ENCODE measurements at places on chromosomes 12 and 14.

GRCh38 chr12:1527789-1528188 lies 66.6 kb downstream of the FBXL14 start:
- DNase-seq = peak; percentile 53

- DNase-seq = no peak
Measured at GRCh38 chr12:117161460-117162166, 28.7 kb downstream of the FBXO21 start.

GRCh38 chr12:116358893-116359761 lies 81.6 kb upstream of the MED13L start:
- DNase-seq = peak; percentile 75

- no peak for DNase-seq
Measured at GRCh38 chr14:22539831-22540230, 49.2 kb downstream of the DAD1 start.

- DNase-seq = peak; percentile 21
Measured at GRCh38 chr12:96047229-96048211, 12.1 kb upstream of the LTA4H start.

DNA sequence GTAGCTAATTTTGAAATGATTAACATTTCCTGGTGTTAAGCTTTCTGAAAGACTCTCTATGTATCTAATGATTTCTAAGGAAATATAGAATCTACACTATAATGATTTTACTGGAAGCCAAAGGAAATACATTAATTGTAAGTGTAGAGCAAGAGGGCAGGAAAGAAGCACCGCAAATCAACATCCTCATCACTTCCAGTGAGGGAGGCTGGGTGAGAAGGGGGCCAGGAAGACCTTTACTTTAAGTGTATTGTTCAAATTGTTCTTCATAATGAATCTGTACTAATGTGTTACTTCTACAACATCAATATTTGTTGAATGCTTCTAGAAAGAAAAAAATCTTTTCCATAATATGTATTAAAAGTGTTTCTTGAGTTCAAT lies 65.3 kb upstream of the DACT1 start:
- DNase-seq = no peak

GRCh38 chr12:59650588-59651228 lies 54.9 kb downstream of the SLC16A7 start:
- peak; percentile 10 for DNase-seq

- DNase-seq = no peak
Measured at GRCh38 chr12:121860257-121860656, 1.6 kb upstream of the HPD start.
